ENCODE measurements at places on chromosomes 3 and 15.

DNA sequence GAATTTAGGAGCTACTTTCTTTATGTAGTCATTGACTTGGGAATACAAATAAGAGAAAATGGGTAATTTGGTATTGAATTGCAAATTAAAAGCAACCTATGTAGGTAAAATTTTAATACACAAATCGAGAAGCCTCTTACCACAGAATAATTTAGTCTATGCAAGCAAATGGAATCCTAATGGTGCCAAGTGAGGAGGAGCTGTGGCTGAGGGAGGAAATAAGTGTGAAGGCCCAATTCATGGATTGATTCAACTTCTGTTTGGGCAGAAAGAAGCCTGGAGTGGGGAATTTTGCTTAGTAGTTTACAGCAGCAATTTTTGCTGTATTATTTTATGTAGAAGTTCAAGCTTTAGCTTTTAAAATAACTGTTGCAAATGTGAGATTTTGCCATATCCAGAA is 291.9 kb downstream of the OXSM start:
- DNase-seq, result no peak

DNA sequence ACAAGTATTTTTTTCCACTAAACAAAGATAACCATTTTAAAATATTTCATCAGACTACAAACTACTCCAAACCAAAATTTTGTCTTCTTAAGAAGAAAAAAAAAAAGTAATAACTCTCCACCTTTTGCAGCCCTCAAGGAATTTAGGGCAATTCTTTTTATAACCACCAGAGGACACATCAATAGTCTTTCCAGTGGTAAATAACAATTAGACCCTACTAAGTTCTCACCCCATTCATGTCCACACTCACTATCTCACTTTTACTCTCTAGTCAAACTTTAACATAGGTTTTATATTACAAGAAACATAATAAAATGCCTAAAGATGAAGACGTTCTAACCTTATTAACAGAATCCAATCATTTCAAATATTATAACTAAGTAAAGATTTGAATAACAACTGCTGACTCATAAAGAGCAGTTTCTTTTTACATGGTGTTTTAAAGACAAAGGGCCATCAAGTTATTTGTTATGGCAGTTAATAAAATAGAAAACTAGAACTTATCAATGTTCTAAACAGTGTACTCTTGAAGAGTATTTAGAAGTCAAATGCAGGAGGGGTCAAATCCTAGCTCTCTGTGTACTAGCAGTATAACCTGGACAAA is 33.0 kb downstream of the CCDC39 start:
- DNase-seq, result no peak

DNA sequence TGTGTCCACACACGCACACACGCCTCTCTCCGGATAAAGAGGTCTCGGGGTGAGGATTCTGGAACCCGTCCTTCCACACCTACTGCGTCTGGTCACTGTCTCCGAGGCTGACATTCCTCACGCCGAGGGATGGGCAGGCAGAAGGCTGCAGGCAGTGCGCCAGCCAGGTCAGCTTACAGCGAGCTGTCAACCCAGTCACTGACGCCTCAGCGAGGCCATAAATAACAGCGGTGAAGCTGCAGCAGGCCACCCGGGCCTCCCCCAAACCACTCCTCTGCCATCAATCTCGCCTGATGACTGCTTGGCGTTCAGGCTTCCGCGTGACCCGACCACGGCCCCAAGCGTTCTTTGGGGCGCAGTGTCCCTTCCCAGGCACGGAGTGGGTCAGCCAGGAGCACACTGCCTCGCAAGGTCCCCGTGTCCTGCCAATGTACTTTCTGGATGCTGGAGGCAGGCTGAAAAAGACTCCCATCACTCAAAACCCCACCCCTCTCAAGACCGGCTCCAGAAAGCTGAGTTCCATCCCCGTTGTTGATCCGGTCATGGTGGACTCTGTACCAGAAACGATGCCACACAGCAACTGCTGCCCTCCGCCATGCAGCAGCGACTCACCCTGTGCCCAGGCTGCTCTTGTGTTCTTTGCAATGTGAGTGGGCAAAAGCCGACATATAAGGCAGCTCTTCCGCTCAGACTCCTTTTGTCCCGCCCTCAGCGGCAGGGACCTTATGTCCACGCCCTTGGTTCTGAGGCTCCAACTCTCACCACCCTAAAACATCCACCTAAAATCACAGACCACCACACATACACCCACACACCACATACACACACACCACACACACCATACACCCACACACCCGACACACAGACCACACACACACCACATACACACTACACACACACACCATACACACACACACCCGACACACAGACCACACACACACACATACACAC is 27.1 kb downstream of the CPN2 start:
- DNase-seq, result no peak

DNA sequence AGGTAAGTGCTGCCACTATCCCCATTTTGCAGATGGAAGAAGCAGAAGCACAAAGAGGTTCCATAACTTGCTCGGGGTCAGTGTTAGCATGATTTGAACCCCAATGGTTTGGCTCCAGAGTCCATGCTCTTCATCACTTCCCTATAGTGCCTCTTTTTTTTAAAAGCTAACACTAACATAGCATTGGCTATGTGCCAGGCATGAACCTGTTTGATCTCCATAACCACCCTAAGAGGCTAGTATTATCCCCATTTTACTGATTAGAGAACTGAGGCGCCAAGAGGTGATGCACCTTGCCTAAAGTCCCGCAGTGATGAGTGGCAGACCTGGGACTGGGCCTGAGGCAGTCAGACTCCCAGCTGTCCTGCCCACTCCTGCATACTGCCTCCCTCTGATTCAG is 7.3 kb downstream of the LINGO1 start:
- no peak for DNase-seq

- DNase-seq, result no peak
Measured at GRCh38 chr3:155426524-155427230, 133.2 kb upstream of the STRIT1 start.

DNA sequence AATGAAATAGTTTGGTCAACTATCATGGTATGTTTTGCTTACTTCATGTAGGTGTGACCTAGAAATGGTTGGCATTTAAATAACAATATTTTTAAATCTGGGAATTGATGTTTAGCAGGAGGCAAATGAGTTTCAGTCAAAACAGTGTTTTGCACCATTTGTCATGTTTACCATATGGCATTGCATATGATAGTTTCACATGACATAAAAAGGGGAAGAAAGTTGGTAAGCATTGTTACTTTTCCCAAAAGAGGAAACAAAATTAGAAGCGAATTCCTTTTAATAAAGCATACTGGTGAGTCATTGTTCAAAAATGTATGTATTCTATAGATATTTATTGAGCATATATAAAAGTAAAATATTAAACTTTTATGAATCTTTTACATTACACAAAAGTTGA is 2.3 kb downstream of the RNF13 start:
- DNase-seq, result no peak

GRCh38 chr15:87944050-87944449 is 312.5 kb downstream of the NTRK3 start:
- DNase-seq, result no peak

- no peak for DNase-seq
Measured at GRCh38 chr3:58667229-58667628, 655 bp upstream of the FAM3D start.

- DNase-seq, result no peak
Measured at GRCh38 chr3:59580499-59580898, 530.7 kb upstream of the CFAP20DC start.

DNA sequence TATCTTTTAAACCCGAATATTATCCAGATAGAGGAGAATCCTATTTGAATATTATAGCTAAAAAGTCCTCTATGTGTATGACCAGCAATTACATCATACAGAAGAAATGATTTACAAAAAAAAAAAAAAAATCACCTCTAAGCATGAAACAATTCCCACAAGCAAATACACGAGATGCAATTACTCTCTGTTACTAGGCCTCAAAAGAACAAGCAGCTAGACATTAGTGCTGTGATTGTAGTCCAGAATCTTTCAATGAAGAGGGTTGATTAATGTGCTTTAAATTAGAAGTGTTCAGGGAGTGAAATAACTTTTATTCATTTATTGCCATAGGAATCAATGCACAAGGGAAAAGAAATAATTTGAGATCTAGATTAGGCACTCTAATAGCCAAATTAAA is 1379.5 kb upstream of the GBE1 start:
- DNase-seq, result no peak

DNA sequence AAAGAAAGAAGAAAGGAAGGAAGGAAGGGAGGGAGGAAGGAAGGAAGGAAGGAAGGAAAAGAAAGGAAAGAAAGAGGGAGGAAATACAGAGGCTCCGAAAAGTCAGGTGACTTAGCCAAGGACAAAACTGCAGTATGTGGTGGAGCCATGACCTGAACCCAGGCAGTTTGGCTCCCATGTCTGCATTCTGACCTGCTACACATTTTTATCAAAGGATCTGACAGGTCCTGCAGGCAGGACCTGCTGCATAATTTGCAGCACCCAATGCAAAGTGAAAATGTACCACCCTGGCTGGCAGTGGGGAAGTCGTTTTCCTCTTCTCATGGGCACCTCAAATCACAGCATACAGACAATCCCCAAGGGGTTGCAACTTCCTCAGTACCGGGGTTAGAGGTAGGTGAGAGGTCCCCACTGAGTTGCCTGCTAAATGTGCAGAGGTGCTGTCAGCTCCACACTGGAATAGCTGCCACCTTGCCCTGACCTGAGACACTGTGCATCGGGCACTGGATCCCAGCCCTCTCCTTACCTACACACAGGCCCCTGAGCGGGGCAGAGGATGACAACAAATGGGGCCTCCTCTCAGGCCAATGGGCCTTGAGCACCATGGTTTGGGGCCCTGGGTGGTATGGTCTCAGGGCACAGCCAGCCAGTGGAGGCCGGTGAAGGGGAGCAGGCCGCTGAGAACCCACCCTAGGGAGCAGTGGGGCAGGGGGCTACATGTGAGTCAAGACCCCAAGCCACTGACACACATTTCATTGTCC is 175.1 kb downstream of the SHQ1 start:
- DNase-seq, result no peak

GRCh38 chr15:56320861-56321260 is 44.4 kb upstream of the TEX9 start:
- DNase-seq, result no peak

Data from stimulated activated CD8-positive, alpha-beta memory T cell treated with anti-CD3 and anti-CD28 coated beads, Interleukin-12 subunit alpha, Interleukin-12 subunit beta, amount 100 ng/mL, for 4 hours (primary cell).